Esophagus muscularis mucosa (tissue), 4 donors: ENCODE measurements at places on chromosomes 1 and 21. TPM values are rescaled to one million over a fixed set of nuclear protein-coding genes. Genes with fewer than 3 reads are reported as not detected.

DNA sequence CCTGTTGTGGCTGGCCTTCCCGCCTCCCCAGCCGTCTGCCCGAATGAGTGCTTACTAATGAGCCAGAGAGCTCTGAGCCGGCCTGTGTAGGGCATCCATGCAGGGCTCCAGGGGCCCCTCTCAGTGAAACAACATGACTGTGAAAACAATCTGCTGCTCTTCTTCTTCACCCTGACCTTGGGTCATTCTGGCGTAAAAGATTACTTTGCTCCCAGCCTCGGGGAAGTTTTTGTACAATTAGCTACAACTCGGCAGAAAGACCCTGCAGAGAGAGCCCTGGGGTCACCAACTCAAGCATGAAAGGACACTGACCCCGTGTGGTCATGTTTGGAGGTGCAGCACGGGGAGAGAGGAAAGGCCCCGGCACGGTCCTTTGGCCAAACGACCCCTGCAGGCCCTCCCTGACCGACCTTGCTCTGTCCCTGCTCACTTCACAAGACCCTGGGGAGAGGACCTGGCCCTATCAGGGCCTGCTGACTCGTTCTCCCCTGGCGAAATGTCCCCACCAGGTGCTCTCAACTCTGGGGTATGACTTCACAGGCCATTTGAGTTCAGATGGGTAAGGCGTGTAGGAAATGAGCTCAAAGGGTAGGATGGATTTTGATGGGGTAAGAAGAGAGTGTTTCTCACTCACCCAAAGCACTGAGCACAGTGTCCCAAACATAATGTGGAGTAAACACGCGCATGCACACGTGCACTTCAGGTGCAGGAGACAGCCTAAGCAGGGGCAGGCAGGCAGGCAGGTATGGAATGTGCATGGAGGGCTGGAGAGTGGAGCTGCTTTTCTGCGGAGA, 22.9 kb upstream of the FAM20B start:
- H3K4me1 ChIP-seq: peaks cover 10% of the 10 kb centered on the region
- peak overlapping the region; percentile 14 for H3K4me3 ChIP-seq
- H3K27ac ChIP-seq: no peak overlapping the region
- DNase-seq: peak; percentile 94
- H3K27me3 ChIP-seq: no peaks in the 10 kb centered on the region

DNA sequence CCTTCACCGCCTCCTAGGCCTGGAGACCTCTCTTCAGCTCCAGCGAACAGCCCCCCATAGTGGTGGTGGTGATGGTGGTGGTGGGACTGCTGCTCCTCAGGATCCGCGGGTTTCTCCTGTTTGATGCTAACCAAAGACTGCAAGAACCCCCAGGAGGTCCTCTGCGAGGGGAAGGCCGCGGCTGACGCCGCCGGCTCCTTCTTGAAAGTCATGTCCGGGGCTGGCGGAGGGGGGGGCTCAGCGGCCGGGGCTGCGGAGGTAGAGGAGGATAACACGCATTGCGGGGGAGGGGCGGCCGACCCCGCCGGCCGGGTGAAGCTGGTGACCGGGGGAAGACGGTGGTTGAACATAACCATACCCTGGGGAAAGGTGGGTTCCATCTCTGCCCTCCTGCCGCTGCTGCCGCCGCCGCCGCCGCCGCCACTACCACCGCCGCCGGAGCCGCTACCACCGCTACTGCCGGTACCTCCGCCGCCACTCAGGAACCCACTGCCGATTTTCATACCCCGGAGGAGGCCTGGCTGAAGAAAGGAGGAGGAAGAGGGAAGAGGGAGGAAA, 554 bp downstream of the ZNF281 start:
- H3K4me1 ChIP-seq: peaks cover 46% of the 10 kb centered on the region
- DNase-seq: no peak
- no peaks in the 10 kb centered on the region for H3K27me3 ChIP-seq
- peak overlapping the region; percentile 93 for H3K27ac ChIP-seq
- no peaks in the 10 kb centered on the region for H3K36me3 ChIP-seq

GRCh38 chr1:116834595-116834994, 75.1 kb upstream of the PTGFRN start:
- H3K27me3 ChIP-seq: no peaks in the 10 kb centered on the region
- H3K4me1 ChIP-seq: no peaks in the 10 kb centered on the region
- H3K36me3 ChIP-seq: no peaks in the 10 kb centered on the region
- H3K4me3 ChIP-seq: no peak overlapping the region

DNA sequence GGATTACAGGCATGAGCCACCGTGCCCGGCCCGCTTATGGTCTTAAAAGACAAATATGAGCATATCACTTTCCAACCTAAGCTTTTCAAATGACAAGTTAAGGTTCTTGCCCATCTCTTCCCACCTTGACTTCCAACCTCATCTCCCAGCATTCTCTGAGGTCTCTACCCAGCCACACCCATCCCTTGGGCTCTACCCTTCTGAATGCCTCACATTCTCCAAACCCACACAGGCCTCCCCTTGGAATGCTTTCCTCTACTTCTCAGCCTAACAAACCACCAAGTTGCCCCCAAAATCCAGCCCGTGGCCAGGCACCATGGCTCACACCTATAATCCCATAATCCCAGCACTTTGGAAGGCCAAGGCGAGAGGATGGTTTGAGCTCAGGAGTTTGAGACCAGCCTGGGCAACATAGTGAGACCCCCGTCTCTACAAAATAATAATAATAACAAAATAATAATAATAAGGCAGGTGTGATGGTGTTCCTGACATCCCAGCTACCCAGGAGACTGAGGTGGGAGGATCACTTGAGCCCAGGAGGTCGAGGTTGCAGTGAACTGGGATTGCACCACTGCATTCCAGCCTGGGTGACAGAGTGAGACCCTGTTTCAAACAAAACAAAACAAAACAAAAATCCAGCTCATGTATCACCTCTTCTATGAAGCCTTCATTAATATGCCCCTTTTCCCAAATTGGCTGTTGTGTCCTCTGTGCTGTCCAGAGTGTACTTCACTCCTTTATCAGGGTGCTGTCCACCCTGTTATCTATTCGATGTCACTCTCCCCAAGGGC, 11.2 kb downstream of the DCST2 start:
- H3K4me3 ChIP-seq: no peak overlapping the region
- no peak overlapping the region for H3K27ac ChIP-seq
- H3K4me1 ChIP-seq: peaks cover 18% of the 10 kb centered on the region
- no peak for DNase-seq
- no peaks in the 10 kb centered on the region for H3K27me3 ChIP-seq

DNA sequence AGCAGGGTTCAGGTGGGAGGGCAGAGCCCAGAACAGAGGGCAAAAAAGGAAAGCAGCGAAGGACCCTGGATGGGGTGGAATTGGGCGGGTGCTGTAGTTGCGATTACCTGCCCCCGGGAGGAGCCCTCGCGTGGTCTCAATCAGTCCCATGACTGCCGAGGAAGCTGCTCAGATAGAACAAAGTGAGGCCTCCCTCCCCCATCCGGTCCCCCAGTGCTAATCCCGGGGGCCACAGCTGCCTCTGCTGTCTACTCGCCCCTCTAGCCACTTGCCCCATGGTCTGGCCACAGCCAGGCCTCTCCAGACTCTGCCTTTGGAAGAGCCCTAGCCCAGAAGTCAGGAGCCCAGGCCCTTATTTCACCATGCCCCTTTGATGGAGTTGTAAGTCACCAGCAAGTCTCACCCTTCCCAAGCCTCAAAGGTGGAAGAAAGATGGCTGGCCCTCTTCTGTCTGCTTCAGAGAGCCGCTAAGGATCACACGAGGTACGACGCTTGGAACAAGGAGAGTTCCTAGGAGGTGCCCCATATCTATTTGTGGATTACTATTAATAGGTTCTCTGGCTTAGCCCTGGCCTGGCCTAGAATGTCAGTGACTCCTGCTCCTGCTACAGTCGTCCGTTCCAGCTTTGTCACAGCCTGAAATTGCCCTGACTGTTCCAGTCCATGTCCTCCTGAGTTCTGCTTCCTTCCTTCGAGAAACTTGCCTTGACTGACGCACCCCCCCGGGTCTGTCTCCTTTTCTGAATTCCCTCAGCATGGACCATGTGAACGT, 16.4 kb downstream of the ECHDC2 start:
- no peak overlapping the region for H3K27ac ChIP-seq
- H3K36me3 ChIP-seq: no peaks in the 10 kb centered on the region
- no peak for DNase-seq
- H3K4me3 ChIP-seq: no peak overlapping the region
- no peaks in the 10 kb centered on the region for H3K27me3 ChIP-seq

DNA sequence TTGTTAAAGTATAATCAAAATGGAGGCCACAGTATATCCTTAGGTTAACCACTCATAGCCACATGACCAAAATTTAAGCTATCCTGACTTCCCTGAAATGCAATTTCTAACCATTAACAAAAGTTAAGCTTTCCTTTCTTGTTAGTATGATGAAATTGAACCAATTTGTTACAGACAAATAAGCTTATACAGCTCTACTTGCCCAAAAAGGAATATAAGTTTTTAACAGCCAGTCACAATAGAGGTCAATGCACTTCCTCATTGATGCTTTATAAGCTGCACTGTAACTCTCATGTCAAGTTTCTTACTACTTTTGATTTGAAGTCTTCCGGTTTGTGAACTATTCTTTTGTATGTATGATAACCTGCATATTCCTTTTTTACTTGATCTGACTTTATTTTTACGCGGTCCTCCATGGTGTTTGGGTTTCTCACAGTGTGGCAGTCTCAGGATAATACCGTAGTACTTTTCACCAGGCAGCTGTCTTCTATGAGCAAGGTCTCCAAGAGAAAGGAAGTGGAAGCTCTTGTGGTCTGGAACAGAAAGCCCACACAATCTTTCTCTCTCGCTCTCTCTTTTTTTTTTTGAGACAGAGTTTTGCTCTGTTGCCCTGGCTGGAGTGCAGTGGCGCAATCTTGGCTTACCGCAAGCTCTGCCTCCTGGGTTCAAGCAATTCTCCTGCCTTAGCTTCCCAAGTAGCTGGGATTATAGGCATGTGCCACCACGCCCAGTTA, 331.6 kb downstream of the SRGAP2C start:
- no peak overlapping the region for H3K4me3 ChIP-seq
- no peak overlapping the region for H3K27ac ChIP-seq
- H3K27me3 ChIP-seq: no peaks in the 10 kb centered on the region
- no peak for DNase-seq
- peaks cover 12% of the 10 kb centered on the region for H3K4me1 ChIP-seq
- no peaks in the 10 kb centered on the region for H3K36me3 ChIP-seq

DNA sequence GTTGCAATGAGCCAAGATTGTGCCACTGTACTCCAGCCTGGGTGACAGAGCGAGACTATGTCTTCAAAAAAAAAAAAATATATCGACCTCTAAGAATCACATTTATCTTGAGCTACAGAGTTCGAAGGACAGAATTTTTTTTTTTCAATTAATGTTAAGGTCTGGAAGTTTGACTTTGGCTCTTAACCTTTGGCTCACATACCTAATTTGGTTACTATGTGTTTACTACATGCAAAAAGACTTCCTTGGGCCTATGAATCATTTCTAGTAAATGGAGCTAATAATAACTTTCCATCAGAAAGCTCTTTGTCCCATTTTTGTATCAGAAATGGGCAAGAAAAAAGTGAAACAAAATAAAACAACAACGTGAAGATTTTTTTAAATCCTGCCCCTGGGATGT, 351.2 kb downstream of the SMYD3 start:
- no peaks in the 10 kb centered on the region for H3K36me3 ChIP-seq
- H3K4me3 ChIP-seq: no peak overlapping the region
- H3K27ac ChIP-seq: no peak overlapping the region
- no peaks in the 10 kb centered on the region for H3K4me1 ChIP-seq
- H3K27me3 ChIP-seq: no peaks in the 10 kb centered on the region

- no peaks in the 10 kb centered on the region for H3K27me3 ChIP-seq
- no peaks in the 10 kb centered on the region for H3K4me1 ChIP-seq
- no peak overlapping the region for H3K4me3 ChIP-seq
- H3K27ac ChIP-seq: no peak overlapping the region
Observed at GRCh38 chr1:199861020-199861795, 166.3 kb upstream of the NR5A2 start.

Gene GBP1
- total RNA-seq: 16.1 TPM

Gene MYOG
- not detected for total RNA-seq

Gene CHIA
- not detected for total RNA-seq
